Inflammatory macrophage (primary cell): ENCODE measurements at places on chromosomes 6 and 20.
A peak's percentile ranks its signal among the peaks of the same experiment; 100 is the strongest.

- no peak for DNase-seq
These were observed 141.1 kb downstream of the RFPL4B start for GRCh38 chr6:112488238-112488637.

DNA sequence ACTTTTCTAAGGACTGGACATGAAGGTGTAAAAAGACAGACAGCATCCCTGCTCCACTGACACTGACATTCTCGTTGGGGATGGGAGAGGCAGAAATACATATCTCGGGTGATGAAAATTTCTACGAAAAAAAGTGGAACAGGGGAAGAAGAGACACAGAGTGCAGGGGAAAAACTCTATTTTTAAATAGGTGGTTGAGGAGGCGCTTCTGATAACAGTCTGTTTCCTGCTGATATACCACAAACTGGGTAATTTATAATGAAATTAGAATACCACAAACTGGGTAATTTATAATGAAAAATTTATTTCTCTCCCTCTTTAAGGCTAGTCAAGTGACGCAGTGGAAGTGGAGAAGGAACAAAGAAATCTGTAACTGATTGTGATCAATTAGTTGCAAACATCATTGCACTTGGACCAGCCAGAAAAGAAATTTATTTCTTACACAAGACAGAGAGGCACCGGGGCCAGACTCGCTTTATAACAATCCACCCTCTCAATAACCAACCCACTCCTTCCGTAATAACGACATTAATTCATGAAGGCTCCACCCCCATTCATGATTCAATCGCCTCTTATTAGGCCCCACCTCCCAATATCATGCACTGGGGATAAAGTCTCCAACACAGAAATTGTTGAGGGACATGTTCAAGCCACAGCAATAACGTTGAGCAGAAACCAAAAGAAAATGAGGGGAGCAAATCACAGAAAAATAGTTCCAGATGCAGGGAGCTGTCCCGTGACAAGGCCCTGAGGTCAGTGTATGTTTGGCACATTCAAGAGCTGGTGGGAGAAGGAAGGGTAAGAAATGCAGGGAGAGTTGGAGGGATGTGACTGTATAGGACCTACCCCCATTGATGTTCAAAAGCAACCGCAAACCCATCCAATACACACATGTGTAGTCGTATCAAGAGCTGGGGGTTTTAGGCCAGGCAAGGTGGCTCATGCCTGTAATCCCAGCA, 6.6 kb upstream of the SRSF6 start:
- DNase-seq = no peak

DNA sequence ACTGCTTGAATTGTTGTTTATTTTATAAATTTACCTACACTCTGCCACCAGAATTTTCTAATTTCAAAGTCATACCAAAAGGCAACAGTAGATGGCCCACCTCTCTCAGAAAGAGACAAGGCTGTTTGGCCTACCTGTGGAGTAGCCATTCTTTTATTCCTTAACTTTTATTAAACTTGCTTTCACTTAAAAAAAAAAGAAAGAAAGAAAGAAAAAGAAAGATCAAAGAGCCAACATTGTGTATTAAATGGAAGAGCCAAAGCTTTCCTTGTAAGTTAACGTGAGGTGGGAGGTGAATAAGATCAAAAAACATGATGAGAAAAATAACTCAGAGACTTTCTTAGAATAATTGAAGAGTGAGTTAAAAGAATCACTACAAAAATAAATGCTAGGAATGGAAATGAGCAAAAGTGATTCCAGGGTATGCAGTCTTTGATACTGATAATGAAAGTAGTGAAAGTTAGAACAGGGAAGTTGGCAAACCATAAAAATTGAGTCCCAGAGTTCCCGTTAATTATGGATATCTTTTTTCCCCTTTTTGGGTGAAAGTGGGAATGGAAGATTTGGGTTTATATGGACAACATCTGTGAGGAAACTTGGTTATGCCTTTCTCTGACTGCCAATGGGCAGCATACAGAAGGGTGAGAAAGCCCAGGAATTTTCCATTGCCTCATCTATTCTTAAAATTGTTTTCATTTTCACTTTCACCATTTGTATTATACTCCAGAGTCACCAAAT, 35.9 kb upstream of the MYB start:
- peak; percentile 32 for DNase-seq

GRCh38 chr6:118284736-118285360, 263.2 kb upstream of the PLN start:
- no peak for DNase-seq

GRCh38 chr6:49698478-49698877, 14.9 kb downstream of the CRISP2 start:
- DNase-seq = no peak

- DNase-seq = no peak
These were observed 82.0 kb downstream of the PKIB start for GRCh38 chr6:122692175-122692598.

GRCh38 chr6:10681795-10682194, 12.6 kb downstream of the C6orf52 start:
- no peak for DNase-seq

DNA sequence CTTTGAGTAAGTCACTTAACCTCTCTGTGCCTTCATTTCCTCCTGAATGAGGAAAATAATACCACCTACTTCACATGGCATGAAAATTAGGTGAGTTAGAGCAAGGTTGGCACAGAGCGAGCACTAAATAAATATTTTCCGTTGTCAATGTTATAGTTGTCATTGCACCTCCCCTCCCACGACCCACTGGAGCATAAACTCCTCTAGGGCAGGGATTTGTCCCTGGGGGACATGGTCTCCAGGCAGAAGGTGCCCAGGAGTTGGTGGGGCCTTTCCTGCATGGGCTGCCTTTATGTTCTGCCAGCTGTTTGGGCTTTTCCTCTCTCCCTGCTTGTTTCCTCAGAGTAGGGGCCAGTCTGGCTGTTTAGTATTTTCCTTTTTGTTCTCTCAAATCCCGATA, 1.3 kb upstream of the ANGPT4 start:
- DNase-seq = no peak
